Caco-2 (cell line): ENCODE measurements at places on chromosomes 7 and 10. TPM values are rescaled to one million over a fixed set of nuclear protein-coding genes. Genes with fewer than 3 reads are reported as not detected.

OR6B1 gene
- total RNA-seq = not detected in 2 replicates

- no peak for DNase-seq
Observed at GRCh38 chr7:158468181-158468580, 119.4 kb downstream of the PTPRN2 start.

FOXP2 gene
- total RNA-seq = not detected in 2 replicates

- DNase-seq = no peak
Observed at GRCh38 chr10:131009791-131010190, 301.7 kb downstream of the TCERG1L start.

- no peak for DNase-seq
Observed at GRCh38 chr10:116787053-116787659, 44.8 kb upstream of the HSPA12A start.

GRCh38 chr10:49184642-49185111, 3.5 kb downstream of the TMEM273 start:
- DNase-seq = no peak

DNA sequence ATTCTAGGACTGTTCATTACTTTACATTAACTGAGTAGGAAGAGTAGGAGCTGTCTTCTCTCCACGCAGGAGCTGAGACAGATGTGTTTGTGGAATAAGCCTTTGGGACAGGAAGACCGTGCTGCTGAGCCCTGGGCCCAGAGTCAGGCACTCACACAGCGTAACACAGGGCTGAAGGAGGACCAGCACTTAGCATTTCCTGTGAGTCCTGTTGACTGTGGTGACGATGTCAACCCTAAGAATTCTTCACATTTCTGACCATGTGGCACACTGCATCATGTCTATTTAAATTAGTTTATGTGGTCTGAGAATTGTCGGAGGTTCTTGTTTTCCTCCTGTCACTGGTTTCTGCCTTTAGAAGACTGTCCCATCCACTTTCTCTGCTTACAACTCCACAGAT, 117.2 kb downstream of the PIP4K2A start:
- DNase-seq = no peak
